ENCODE measurements at places on chromosomes 4 and X.
A peak's percentile ranks its signal among the peaks of the same experiment; 100 is the strongest.

DNA sequence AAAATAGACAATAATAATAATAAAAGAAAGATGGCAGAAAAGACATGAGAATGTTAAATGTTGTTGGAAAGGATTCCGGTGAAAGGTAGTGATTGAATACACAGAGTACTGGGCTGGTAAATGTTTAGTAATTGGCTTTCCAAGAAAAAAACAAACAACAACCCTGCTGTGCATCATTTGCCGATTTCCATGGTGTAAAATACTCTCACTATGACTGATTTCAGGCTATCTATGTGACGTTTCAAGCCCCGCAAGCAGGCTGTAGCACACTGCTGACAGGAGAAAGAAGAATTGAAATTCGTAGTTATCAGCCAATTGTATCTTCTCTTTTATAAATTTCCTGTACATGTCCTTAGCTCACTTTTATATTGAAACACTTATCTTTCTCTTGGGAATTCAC, 13.6 kb upstream of the SEPTIN6 start:
- no peak for DNase-seq

- no peak for DNase-seq
Observed at GRCh38 chr4:137363496-137363895, 168.8 kb downstream of the PCDH18 start.

DNA sequence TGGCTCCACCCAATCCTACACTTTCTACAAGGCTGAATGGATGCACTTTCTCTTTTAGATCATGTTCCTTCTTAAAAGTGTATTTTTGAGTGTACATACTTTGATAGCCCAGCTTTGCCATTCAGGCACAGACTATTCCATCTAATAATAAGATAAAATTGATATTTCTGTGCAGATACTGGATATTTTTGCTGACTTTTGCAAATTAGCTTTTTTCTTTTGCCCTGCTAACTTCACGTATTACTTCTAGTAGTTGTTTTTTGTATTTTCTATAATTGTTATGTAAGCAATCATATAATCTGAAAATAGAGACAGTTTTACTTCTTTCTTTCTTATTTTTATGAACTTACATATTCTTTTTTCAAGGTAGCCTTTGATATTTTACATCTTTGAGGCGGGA, 13.5 kb upstream of the GYPA start:
- no peak for DNase-seq

- no peak for DNase-seq
Observed at GRCh38 chr4:41795796-41796385, 47.4 kb upstream of the PHOX2B start.

DNA sequence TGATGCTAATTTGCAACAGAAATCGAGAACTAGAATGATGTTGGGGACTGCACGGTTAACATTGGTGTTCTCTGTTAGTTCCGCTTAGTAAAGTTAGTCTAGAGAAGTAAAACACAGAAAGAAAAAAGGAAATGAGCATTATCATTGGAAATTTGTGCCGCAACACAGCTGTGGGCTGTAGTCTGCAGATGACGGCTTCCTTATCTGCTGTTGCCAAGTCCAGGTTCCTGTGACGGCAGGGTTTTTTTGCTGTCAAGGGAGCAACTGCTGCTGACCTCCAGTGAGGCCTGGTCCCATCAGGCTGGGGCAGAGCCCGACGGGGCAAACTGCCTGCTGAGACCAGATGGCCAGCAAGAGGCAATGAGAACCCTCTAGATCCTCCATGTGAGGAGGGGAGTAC, 38.9 kb upstream of the PHEX start:
- DNase-seq, result no peak

DNA sequence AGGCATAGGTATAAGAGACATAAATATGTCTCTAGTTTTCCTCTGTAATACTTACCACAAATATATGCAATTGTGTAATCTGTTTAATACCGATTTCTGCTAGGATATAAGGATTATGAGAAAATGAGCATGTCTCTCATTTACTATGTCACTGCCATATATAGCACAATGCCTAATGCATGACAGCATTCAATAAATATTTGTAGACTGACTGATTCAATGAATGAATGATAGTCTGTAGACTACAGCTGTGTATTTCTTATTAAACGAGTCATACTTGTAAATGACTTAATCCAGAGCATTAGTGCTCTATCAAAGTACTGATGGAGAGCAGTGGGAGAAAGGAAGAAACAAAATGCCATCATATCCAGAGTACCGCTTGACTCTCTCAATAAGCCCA, 175.6 kb downstream of the PPP3CA start:
- DNase-seq, result peak; percentile 25

DNA sequence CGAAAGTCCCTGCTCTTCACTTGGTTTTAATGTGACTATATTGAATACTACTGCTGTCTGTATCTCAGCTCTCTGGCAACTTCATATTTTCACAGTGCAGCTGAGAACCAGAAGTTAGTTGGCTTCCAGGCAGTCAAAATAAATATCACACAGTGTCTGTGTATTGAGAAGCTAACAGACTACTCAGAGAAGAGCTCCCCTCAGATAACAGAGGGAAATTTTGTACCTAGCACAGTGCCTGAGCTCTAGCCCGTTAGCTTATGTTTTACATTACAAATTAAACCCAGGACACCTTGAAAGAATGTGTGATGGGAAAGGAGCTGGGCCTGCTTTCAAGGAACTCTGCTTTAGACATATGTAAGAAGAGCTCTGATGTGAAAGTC, 22.7 kb downstream of the JADE1 start:
- no peak for DNase-seq

- DNase-seq, result no peak
Observed at GRCh38 chrX:38634665-38635064, 73.3 kb downstream of the TSPAN7 start.

DNA sequence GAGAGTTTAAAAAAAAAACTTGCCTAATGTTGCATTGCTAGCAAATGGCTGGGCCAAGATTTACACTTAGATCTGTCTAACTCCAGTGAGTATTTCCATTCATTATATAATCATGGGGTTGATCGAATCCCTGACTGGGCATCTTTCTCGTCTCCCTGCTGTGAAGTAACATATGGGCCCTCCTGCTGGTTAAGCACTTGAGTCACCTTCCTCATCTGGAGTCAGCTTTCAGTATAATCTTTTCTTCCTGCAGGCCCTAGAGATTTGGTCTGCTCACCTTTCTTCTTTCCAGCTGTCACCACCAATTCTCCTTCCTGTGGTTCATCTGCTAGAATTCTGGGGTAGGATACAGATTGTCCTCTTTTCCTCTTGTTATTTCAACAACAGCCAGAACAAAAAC, 41.6 kb downstream of the TIGD2 start:
- DNase-seq, result no peak

GRCh38 chr4:212438-213188, 88.3 kb downstream of the ZNF718 start:
- DNase-seq, result no peak

GRCh38 chrX:44775726-44776125, 68.1 kb upstream of the DUSP21 start:
- no peak for DNase-seq

- DNase-seq, result no peak
Observed at GRCh38 chr4:74873545-74874301, 59.2 kb upstream of the PARM1 start.

GRCh38 chr4:3849140-3849539, 83.0 kb downstream of the ADRA2C start:
- no peak for DNase-seq

DNA sequence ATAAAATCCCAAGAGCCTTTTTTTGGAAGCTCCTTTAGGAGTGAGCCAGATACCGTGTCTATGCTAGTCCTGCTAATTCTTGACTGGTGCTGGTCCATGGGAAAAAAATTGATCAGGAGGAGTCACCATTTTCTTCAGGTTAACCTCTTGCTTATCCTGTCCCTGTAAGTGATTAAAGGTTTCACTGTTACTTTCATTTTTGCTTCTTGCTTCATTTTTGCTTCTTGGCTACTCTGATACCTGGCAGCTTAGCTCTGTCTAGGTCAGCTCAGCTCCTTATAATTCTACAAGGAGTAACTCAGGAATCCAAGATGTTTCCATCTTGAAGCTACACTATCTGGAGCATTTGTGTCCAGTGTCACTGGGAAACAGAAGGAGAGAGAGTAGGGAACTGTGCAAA, 45.7 kb downstream of the AFM start:
- DNase-seq, result no peak

DNA sequence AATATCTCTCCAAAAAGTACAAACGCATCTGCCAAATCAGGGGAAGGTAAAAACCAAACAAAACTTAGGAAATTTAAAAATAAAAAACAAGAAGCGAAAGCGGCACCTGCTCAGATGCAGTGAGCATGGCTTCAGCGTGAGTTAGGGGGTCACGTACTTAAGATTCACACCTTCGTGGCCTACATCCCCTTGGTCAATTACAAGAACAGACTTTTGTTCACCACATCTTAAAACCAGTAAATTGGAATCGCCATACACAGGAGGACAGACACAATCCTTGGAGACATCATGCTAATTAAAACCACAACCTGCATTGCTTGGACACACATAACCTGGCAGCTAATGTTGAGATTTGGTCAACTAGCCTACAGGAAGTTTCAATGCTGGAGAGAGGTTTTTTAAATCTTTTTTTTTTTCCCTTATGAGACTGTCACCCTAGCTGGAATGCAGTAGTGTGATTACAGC, 12.5 kb upstream of the SEL1L3 start:
- no peak for DNase-seq

DNA sequence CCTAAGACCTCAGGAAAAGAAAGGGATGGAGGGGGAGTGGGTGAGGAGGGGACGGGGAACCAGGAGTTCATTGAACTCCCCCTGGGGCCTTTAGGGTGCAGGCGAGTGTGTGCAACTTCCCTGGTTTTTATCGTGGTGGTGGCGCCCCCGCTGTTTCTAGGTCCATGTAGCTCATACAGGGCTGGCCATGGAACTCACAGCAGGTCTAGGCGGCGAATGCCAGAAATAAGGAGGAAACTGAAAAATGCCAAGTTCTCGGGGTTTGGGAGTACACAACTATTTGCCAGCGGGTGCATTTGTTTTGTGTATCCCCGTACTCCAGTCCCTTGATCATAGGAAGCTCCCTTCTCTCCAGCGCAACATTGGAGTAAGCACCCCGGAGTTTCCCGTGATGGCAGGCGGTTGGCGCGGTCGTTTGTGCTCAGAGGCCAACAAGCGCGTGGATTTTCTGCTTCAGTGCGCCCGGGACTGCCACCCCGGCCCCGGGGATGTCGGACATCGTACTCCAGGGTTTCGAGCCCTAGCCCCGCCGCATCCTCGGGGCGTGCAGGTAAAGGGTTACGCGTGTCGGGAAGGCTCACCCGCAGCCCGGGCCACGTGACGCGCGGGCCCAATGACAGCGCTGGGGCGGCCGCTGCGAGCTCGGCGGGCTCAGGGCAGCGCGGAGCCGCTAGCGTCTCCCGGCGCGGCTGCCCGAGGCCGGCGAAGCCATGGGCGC, 208.9 kb downstream of the NWD2 start:
- peak; percentile 51 for DNase-seq

All from NCI-H226 (cell line).